ENCODE measurements at places on chromosomes 2 and 18. TPM values are rescaled to one million over a fixed set of nuclear protein-coding genes. Genes with fewer than 3 reads are reported as not detected.

DNA sequence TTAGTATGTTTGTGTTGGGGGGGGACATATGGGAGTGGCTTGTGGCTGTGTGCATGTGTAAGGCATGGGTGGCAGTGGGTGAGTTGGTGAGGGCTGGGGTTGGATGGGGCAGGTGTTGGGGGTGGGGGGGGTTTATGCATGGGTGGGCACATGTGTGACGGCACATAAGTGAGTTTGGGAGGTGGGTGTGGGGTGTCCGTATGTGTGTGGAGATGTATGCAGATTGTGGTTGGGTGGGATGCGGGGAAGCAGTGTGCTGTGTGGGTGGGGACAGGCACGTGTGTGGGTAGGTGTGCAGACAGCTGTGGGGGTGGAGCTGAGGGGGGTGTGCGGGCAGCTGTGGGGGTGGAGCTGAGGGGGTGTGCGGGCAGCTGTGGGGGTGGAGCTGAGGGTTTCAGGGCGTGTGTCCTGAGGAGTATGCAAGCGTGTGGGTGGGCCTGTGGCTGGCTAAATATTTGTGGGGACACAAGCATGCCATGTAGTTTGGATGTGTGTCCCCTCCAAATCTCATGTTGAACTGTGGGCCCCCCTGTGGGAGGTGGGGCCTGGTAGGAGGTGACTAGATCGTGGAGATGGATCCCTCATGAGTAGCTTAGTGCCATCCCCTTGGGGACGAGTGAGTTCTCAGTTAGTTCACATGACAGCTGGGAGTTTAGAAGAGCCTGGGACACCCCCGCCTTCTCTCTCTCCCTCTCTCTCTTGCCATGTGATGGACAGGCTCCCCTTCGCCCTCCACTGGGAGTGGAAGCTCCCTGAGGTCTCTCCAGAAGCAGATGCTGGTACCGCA, 59.4 kb downstream of the ANKMY1 start:
- DNase-seq, result no peak

- no peak for DNase-seq
These were observed 61.3 kb downstream of the PKP4 start for GRCh38 chr2:158518084-158518483.

DNA sequence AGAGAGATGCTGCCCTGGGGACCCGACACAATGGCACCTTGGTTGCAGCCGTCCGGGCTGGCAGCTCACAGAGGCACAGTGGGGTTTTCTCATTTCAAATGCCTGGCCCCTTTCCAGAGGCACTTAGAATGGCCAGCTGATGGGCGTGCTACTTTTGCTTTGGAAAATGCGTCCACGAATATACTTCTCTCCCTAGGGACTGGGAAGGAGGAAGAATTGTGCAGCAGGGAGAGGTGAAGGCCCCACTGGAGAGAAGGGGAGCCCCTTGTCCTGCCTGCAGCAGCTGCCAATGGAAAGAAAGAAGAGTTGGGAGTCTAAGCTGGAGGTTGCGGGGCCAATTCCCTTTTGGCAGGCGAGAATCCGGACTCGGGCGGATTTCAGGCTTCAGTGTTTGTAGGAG, 1.1 kb upstream of the MAL start:
- DNase-seq, result no peak

- no peak for DNase-seq
These were observed 7.8 kb downstream of the SULT1C4 start for GRCh38 chr2:108385411-108386071.

DNA sequence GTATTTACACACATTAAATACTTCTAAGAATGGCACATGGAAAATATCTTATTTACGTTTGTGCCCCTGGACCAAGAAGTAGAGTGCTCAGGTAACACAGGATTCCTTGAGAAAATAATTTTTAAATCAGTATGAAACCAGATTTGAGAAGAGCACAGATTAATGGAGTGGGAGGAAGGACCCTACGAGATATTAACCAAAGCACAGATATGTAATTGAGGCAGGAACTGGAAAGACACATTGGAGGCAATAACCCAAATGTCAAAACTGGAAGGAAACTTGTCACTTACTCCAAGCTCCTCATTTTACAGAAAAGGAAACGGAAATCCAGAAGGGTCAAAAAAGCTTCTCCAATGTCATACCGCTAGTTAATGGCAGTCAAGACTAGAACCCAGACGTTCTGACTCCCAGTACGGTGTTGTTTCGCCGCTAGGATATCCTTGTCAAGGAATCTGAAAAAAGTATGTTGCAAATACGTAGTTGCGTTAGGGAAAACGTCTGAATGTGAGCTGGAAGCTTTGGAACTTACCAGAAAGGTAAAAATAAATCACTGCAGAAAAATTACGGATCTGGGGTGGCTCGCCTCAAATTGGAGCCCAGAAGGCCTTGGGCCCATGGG, 634 bp downstream of the MTIF2 start:
- peak; percentile 16 for DNase-seq

GRCh38 chr18:22423878-22424564, 6.3 kb upstream of the CTAGE1 start:
- DNase-seq, result no peak

- DNase-seq, result no peak
These were observed 141.3 kb downstream of the FIGN start for GRCh38 chr2:163594497-163594896.

DNA sequence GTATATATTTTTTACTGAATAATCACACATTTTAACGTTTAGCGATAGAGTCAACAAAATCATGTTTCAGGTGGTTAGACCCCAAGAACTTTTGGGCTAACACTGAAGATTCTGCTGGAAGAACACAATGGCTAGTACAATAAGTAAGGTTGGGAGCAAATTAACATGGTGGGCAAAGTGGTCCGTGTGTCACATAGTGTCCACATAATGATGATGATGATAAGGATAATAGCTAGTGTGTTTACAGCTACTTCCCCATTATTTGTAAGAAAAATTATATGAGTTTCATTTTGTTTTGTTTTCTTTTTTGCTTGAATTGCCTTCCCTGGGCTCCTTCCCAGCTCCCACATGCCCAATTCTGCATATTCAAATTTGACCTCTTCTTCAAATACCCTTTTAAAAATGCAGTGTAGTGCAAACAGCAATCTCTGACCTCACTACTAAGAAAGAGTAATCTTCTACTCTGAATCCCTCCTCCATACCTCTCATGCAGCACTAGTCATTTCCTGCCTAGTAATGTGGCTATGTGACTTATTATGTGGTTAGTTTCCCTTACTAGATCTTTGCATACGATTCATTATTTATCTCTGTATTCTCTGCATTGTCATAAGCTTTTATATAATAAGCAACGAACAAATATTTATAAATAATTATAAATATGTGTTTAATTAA, 16.9 kb upstream of the VPS54 start:
- no peak for DNase-seq

GRCh38 chr2:152367547-152368390, 32.8 kb downstream of the FMNL2 start:
- no peak for DNase-seq

- DNase-seq, result no peak
These were observed 53.2 kb downstream of the SMAD7 start for GRCh38 chr18:48897531-48897930.

DNA sequence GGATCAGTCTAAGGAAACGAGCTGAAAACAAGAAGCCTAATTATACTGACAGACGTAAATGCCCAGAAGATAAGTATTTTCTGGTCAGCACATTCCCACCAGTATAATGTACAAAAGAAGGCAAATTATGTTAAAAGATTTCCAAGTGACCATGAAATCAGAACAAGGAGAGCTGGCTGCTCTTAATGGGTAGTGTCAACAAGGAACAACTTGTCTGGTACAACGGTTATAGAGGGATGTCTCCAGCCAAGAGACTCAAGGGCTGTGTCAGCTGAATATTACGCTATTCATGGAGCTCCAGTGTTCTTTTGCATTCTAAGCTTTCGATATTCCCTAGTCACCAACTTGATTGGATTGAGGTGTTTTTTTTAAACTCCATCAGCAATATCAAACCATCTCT, 8.6 kb upstream of the L3MBTL4 start:
- DNase-seq, result no peak

DNA sequence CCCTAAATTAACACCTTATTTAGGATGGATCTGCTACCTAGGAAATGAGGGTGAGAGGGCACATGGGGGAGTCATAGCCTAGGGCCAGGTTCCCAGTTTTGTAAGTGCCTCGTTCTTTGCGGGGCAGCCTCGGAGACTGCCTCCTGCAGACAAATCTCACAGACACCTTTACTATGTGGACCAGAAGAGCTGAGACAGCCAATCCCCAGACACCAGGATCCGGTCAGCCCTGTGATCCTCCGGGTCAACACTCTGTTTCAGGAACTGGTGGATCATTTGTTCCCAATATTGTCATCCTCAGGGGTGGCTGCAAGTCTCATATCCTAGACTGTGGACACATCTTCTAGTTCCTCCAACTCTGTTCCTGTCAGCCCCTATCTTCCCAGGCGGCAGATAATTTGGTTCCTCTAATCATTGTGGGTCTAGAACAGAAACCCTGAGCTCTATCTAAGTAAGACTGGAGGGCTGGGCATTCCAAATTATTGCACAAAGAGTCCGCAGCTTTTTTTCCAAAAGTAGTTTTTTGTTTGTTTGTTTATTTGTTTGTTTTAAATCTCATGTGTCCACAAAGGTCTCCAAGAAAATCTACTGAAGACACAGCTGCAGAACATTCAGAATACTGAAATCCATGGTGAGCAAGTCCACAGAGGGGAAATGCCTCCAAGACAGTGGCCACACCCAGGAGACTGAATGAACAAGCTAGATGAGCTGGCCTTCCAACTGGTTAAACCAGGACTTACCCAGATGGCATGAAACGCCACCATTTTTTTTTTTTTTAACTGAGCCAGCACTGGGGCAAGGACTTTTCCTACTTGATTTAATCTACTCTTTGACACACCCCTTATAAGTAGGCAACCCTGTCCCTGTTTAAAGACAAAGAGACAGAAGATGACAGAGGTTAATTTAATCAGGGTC, 6.2 kb upstream of the GDF7 start:
- no peak for DNase-seq

- no peak for DNase-seq
These were observed 22.3 kb upstream of the CHMP1B start for GRCh38 chr18:11828786-11829432.

GRCh38 chr2:128660836-128661235, 342.2 kb upstream of the HS6ST1 start:
- DNase-seq, result no peak

DNA sequence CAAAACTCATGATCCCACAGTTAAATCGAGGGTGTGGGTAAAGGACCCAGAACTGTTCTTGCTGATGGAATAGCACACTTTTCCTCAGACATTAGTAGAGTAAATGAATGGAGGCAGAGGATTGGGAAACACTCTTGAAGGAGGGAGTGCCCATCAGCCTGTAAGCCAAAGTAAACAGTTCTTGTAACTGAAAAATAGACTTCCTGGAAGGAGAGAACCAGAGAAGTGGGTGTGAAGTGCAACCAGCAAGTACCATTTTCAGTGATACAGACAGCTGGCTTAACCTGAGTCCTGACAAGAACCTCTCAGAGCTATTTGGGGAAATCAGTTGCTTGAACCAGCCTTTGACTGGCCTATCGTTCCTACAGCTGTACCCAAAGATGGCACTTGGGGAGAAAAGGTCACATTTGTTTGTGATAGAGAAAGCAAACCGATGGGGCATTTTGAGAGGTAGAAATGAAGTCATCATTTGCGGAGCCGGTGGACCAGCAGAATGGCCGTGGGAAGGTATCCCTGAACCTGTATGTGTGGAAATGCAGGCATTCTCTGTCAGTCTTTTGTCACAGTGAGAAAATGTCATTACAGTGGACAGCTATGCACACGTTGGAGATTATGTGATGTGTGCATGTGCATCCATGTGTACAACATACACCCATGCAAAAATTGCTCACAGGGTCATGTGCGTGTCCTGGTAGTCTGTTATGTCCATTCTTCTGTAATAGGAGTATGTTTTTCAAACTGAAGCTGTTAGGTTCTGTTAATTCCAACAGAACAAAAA, 17.8 kb downstream of the CRIM1 start:
- no peak for DNase-seq

DNA sequence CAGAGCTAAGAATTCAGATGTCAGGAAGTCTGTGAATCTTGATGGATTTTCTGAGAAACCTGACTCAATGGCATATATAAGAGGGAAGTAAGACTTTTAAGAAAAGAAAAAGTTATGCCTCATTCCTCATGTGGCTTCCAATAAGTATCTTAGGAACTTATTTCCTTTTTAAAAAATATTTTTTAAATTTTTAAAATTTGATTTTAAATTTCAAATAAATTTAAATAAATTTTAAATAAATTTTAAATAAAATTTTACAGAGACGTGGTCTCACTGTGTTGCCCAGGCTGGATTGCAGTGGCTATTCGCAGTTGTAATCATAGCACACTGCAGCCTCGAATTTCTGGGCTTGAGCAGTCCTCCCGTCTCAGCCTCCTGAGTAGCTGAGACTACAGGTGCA, 11.5 kb upstream of the POLR1B start:
- DNase-seq, result no peak

DNA sequence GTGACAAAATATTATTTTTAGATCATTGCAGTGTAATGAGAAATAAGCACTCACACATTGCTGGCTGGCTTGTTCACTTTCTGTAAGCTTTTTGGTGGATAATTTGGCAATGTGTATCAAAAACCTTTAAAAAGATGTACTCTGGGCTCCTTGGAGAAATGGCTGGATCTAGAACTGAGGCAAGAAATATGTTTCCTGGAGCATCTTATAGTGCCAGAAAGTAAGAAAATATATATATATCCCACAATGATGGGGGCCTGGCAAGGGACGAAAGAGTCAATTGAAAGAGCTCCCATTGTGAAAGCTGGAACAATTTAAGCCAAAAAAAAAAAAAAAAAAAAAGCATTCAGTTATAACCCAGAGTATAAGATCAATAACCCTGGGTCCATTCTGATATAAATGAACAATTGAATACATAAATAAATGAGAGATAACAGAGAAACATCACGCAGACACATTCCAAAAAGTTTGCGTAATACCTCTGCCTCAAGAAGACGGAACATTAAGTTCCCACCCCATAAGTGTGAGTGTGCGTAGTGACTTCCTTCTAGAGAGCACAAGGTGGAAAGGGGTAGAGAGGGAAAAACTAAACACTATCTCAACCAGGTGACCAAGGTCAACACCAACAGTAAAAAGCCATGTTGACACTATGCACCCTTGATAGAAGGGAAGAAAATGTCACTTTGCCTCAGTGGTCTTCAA, 77.5 kb downstream of the BIN1 start:
- DNase-seq, result no peak

- DNase-seq, result no peak
These were observed 572.2 kb downstream of the GALR1 start for GRCh38 chr18:77821892-77822291.

DNA sequence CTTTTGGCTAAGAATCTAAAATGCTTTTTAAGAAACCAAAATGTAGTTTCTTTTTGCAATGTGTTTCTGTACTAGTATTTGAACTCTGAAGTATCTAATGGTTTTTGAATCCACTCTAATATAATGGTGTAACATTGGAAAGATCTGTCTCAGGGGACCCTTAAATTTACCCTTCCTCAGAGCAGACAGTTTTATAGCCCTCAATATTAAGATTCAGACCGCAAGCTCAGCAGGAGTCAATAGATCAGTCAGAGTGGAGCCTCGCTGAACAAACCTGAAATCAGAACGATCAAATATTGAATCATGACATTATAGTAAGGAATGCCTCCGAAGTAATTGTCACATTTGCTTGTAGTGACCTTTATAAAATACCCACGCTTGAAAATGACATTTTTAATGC, 18.3 kb downstream of the SGPP2 start:
- no peak for DNase-seq

The PMAIP1 gene
- 50.8 TPM for polyA plus RNA-seq

The CHRND gene
- polyA plus RNA-seq, result 177 TPM

The CHRNG gene
- polyA plus RNA-seq, result 163 TPM

The ANKRD30BL gene
- polyA plus RNA-seq, result not detected

The PNKD gene
- polyA plus RNA-seq, result 42.4 TPM

The TMEM214 gene
- 65.7 TPM for polyA plus RNA-seq

The FRZB gene
- 8.5 TPM for polyA plus RNA-seq

The ARHGAP15 gene
- polyA plus RNA-seq, result 10.0 TPM

Data from muscle of arm (tissue), 14 donors.